ENCODE measurements at places on chromosomes 6 and 20. TPM values are rescaled to one million over a fixed set of nuclear protein-coding genes. Genes with fewer than 3 reads are reported as not detected.

Gene PGC
- total RNA-seq, result not detected

GRCh38 chr6:137749696-137750211 lies 117.3 kb upstream of the TNFAIP3 start:
- no peak for DNase-seq

DNA sequence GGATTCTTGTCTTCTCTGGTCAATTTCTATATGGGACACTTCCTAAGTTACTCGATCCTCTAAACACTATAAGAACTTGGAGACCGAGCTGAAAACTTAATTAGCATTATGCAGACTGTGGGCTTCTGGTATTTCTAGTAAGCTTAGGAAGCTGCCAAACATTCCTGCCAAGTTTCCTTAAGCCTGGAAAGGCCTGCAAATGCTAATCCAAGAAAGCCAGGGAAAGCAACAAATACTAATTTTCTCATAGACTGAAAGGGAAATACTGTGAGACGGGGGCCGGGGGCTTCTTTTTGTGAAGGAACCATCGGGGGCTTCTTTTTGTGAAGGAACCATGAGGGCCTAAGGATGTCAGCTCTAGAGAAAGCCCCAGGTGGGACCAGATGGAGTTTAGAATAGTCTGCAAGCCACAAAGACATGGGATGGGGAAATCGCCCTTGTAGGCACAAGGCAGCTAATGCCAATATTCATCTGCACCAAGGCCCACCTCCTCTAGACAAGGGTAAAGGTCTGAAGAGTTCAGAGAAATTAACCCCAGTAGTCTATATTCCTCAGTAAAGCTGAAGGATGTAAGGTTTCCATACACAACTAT lies 332.4 kb upstream of the PRDM1 start:
- DNase-seq, result no peak

Gene RGS17
- 2.9 TPM for total RNA-seq

Data from osteocyte (in vitro differentiated cells).